Hindlimb muscle (tissue), 1 donor: ENCODE measurements at places on chromosomes 2 and 18. TPM values are rescaled to one million over a fixed set of nuclear protein-coding genes. Genes with fewer than 3 reads are reported as not detected.
A peak's percentile ranks its signal among the peaks of the same experiment; 100 is the strongest.

GRCh38 chr2:173496746-173497145, 142.1 kb downstream of the CDCA7 start:
- no peak for DNase-seq

DNA sequence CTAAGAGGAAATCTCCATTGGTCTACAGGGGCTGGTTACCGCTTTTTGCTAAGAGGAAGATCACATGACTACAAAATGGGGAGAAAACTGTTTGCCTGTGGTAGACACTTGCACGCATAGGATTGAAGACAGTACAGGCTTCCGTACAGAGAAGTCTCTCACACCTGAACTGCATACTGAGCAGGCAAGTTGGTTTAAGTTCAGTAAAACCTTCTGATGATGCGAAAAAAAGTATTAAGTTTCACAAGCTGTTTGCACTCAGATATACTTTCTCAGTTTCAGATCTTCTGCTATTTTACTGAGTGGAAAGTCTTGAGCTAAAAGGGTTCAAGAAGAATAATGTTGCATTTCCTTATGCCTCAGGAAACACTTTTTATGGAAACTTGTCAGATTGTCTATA, 292.2 kb upstream of the MC4R start:
- no peak for DNase-seq

Gene BCL2
- 16.0 TPM for polyA plus RNA-seq

DNA sequence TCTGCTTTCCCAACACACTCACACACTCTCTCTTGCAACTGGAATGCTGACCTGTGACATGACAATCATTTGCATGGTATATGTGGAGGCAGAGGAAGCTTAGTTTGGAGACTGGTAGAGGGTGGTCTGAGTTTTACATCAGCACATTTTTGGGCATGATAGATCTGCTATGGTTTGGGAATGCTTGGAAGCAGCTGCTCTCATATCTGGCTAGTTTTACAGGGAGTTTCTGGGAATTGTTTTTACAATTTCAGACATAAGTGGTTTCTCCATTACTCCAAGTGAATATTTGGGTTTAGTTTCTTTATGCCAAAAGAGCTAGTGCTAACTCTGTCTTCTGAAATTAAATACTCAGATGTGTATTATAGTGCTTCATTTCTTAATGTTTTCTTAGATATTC, 977.6 kb downstream of the SUCLG1 start:
- DNase-seq: peak; percentile 26

DNA sequence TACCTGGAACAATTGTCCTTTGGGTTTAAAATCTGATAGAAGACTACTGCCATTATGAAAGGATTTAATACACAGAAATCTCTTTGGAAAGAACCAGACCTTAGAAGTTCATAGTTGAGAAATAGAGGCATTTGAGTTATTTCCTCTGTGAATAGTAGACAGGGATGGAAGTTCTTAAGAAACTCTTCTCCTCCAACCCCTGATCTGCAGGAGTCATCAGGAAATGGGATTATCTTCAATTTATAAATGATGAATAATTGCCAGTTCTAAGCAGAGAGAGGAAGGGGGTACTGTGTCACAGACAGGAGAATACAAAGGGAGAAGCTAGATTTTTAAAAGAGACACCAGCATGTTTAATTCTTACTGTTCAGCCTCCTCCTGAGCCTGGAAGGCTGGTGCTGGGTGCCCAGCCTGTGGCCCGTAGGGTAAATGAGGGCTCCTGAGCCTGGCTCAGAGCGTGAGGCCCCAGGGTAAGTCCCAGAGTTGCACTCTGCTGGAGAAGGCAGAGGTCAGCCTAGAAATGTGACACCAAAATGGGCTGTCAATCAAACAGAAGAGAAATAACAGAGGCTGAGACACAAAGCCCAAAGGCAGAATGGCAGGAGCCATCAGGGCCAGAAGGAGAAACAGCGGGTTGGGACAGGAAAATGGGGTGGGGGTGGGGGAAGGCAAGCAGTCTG, 58.2 kb upstream of the PKDCC start:
- no peak for DNase-seq

Gene REG3A
- not detected for polyA plus RNA-seq

DNA sequence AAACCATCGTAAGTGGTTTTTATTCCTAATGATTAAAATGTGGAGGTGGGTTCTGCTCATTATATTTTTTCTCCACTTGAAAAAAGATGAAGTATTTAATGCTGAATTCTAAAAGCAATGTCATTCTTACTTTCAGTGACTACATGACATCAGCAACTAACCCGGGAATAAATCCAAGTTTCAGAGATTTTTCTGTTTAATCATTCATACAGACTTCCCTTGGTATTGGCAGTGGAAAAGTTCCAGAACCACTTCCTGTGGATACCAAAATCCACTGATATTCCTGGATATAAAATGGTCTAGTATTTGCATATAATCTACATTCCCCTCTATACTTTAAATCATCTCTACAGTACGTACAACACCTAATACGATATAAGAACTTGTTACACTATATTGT, 128.6 kb downstream of the ZNF532 start:
- peak; percentile 48 for DNase-seq

- no peak for DNase-seq
Observed at GRCh38 chr2:63055226-63056106, 4.8 kb downstream of the OTX1 start.

GRCh38 chr2:206273905-206274304, 558 bp upstream of the ZDBF2 start:
- no peak for DNase-seq

DNA sequence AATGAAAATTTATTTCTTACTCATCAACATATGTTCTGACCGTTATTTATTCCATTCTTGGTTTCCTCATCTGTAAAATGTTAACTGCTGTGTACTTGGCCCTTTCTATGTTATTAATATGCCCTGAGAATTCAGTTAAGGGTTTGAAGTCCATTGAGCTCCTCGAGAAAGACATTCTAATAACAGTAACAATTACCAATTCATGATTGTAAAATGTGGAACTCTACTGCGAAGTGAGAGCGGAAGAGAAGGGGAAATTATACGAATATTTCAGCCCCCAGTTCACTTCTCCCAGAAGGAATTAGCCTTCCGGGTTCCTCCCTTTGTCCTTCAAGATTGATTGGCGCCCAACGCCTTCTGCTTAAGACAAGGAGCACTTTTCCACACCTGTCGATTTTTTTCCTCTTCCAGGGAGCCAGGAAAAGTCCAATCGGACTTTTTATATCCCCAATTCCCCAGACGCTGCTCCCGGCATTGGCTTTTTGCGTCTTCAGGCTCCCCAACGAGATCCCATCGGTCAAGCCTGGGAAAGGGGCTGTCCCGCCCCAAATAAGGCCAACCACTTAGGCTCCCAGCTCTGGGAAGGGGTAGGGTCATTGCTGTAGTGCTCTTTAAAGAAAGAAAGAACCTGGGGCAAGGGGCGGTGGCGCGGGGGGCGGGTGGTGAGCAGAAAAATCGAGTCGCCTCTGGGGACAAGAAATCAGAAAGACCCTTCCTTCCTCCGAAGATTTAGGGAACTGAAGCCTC, 1.6 kb downstream of the DSC2 start:
- peak; percentile 14 for DNase-seq

Gene FEV
- 0.58 TPM for polyA plus RNA-seq

DNA sequence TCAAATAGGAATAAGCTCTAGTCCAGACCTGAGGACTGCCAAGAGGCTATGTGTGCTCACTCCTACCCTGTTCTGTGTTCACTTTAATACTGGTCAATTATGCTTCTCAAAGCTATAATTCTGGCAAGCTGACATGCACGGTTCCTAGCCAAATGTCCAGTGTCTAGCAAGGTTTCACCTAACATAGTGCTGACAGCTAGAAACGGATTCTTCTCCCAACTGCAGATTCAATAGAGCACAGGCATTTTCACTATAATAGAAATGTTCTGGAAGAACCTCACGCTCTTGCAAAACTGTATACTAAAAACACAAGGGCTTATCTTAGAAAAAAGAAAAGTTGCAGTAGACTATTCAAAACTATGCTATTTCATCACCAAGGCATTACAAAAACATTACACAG, 45.1 kb downstream of the HDAC4 start:
- no peak for DNase-seq

- no peak for DNase-seq
Observed at GRCh38 chr2:147538821-147539220, 306.0 kb upstream of the ACVR2A start.

GRCh38 chr2:145740302-145740701, 1220.4 kb upstream of the ZEB2 start:
- no peak for DNase-seq

Gene HOXD3
- 3.4 TPM for polyA plus RNA-seq
